ENCODE measurements at places on chromosomes 7 and 10.

- no peak for DNase-seq
These were observed 262.2 kb downstream of the WDR11 start for GRCh38 chr10:121113385-121113696.

DNA sequence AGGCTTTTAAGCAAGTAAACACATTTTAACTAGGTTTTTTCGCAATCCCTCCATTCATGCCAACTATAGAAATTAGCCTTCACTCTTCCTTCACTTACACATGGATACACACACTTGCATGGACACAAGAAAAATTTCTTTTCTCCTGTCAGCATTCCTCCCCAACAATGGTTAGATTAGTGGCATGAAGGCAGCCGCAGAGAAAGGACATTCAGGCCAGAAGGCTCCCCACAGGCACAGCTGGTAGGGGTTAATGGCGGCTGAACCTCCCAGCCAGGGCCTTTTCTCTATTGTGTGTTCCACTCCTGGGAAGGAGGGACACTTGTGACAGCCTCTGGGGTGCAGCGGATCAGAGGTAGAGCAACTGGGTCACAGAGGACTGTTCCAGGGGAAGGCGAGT is 255.0 kb upstream of the SP8 start:
- no peak for DNase-seq

- DNase-seq = no peak
These were observed 2.8 kb upstream of the LZTS2 start for GRCh38 chr10:100996678-100997359.

- no peak for DNase-seq
These were observed 317.2 kb upstream of the DGKB start for GRCh38 chr7:15219758-15220157.

DNA sequence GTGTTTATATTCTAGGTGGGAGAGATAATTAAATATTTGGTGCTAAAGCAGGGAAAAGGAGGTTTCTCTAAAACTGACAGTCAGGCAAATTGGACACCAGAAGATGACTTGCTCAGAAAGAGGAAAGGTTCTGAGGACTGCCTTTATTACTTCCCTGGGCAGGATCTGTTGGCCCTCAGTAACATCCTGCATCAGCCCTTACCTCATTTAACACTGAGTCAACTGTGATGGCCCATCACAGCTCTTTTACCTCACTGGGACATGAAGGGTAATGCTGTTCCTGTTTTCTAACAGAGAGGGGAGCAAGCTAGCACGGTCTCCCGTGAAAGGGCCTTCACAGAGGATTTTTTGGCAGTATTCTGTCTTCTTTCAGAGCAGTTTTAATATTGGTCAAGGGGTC is 12.0 kb downstream of the PPP1R17 start:
- no peak for DNase-seq

DNA sequence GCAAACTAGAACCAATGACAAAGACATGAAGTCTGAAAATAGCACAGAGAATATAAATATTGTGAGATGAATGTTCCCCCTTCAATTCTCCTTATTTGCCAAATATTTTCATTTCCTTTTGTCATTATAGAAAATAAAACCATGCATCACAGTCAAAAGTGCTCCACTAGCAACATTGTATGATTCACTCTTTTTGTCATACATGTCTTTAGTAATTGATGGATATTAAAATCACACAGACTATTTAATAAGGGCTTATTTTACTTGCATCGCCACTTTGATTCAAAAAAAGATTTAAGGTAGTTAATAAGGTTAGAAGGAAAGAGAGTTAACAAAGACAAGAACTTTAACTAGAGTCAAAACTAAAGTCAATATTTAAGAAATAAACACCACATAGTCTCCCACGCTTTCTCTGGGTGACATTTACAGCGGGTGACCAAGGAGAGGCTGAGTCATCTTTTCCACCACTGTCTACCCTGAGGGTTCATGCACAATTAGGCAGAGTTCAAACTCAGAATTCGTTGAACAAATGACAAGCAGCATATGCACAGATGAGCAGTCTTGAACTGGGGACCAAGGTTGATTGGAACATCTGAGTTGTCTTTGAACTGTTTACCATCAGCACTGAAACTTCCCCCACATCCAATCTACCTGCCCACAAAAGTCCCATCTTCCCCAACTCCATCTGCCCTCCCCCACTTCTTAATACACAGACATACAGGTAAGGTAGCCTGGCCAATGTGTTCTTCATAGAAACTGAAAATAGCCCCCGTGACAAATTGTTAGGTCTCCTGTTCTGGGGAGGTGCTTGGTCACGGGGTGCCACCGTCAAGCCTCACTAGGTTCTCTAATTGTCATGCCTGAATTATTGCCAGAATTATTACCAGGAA is 42.5 kb downstream of the C7orf25 start:
- DNase-seq = no peak

DNA sequence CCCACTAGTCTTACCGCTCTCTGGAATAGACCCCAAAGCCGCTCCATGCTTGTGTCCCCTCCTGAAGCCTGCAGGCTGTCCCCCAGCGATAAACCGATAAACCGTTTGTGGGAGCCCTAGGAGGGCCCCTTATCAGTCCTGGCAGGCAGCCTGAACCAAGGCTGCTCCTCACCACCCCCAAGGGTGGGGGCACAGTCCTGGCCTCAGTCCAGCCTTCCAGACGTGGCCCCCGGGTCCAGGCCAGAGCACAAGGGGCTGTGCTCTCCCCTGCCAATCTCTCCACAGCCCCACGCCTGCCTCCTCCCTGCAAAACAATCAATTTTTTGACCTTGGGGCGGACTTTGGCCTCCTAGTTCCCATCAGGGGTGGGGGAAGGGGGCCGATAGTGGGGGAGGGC is at the start of gene TFR2:
TFR2 (minus strand) TSS at position 90 of the 397 bp plus-strand sequence; CDS start at position 47, 43 bp downstream.
- DNase-seq = no peak

DNA sequence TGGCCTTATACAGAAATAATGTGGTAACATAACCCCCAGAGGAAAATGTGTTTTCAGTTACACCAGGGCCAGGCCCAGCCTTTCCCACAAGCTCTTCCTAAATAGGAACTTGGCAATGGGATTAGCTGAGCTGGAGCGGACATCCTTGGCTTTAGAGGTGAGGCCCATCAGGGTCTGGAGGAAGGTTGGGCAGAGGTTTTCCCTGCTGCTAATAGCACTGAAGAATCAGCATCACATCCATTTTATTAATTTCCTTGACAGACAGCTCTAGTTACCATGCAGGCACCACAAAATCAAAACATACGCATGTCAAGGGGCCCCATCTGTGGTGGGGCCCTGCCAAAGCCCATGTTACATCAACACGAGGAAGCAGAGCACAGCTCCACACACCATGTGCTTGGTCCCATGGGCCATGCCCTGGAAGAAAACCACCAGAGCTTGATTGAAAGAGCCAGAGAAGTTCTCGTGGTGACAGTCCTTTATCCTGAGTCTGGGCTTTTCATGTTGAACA is 566.6 kb downstream of the KCNMA1 start:
- peak; percentile 61 for DNase-seq

DNA sequence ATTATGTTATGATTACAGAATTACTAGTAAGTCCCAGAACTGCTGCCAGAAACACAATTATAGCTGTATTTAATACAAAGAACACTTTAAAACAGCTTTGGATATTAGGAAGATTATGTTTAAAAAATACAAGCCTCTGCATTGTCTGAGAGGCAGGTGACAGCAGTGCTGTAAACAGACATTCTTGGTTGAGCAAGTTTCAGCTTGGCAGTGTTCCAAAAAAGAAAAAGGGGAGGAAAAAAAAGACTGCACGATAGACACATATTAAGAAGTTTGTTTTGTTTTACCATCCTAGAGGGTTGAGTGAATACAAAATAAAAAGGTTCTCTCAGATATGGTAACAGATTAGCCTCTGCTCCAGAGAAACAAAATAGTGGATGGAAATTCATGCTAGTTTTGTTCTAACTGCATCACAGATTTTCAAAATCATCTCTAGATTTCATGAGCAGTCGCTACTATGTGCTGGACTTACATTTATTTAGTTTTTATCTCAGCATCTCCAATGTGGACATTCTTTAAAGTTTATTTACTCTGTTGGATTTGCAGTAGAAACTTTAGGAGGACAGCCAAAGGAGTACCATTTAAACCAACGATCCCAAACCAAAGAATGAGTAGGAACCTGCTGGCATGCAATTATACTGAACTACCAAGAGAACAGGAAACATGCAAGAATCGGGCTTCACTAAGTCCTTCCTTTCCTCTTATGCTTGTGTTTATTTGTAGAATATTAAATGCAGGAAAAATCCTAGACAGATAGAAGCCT is 9.0 kb downstream of the FAM204A start:
- no peak for DNase-seq

DNA sequence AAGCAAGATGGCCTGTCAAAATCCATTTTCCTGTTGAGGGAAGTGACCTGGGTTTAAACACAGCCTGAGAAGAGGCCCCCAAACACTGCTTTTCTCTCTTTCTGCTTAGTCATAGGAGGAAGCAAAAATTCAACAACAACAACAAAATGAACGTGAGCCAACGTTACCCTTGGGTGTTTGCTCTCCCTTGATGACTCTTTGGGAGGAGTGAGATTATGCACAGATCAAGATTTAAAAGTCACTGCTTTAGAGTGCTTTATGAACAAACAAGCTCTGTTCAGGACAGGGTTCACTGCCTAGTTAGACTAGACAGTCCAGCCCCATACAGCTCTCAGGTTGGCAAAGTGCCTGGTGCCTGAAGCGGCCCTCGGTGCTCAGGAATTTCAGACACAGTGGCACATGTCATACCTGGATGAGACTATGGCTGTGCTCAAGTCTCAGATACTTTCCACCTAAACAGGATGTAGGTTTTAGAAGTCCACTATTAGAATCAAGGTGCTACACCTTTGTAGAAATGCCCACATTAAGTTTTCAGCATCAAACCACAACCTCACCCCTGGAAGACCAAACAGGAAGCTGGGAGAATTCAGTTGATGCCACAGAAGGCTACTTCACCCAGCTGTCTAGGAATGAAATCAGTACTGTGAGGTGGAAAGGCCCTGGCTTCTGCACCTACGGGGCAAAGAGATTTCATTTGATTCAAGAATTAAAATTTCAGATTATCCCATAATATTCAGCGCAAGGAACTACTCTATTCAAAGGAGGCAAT is 38.7 kb downstream of the DENND11 start:
- DNase-seq = no peak

- peak; percentile 93 for DNase-seq
These were observed 20.5 kb upstream of the INPP5A start for GRCh38 chr10:132516771-132517725.
